ENCODE measurements at places on chromosomes 11 and 22.

DNA sequence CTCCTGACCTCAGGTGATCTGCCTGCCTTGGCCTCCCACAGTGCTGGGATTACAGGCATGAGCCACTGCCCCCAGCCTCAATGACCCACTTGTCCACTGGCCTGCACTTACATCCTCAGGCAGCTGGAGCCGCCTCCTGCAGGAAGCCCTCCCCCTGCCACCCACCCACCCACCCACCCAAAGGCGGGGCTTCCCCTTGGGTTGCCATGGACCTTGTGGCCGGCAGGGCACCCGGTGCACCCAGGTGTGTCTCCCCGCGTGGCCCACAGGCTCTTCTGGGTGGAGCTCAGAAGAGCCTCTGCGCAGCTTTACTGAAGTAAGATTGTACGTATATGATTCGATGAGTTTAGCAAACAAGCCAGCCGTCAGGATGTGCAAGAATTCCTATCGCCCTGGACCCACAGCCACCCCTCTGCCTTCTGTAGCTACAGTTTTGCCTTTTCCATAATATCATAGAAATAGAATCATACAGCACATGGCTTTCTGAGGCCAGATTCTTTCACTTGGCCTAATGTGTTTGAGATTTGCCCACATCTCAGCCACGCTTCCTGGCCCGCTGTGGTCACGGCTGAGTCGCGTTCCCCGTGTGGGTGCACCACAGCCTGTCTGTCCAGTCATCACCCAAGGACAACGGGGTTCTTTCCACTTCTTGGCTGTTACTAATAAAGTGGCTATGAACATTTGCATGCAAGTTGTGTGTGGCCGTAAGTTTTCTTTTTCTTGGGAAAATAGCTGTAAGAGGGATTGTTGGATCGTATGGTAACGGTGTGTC, 5.3 kb upstream of the BRSK2 start:
- H3K4me3 ChIP-seq: no peak overlapping the region
- H3K4me1 ChIP-seq: peaks cover 8% of the 10 kb centered on the region
- DNase-seq: no peak
- no peaks in the 10 kb centered on the region for H3K36me3 ChIP-seq
- H3K27me3 ChIP-seq: peaks cover 42% of the 10 kb centered on the region
- no peak overlapping the region for H3K27ac ChIP-seq

DNA sequence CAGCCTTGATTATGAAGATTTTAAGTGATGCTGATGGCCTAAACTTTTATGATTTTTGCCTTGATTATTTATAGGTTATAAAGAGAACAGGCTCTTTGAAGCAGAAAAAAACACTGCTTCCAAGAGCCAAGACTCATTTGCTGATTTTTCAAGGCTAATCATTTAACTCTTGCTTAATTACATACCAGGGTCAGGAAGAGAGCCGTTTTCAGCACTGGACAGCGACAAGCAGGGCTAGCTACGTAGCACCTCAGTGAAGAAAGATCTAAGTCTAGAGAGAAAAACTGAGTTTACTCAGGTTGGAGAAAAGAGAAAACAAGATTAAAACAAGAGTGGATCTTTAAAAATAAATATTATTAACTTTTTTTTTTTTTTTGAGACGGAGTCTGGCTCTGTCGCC, 615.4 kb upstream of the B3GAT1 start:
- no peaks in the 10 kb centered on the region for H3K27me3 ChIP-seq
- no peak overlapping the region for H3K27ac ChIP-seq
- no peaks in the 10 kb centered on the region for H3K4me1 ChIP-seq
- H3K4me3 ChIP-seq: no peak overlapping the region
- H3K36me3 ChIP-seq: no peaks in the 10 kb centered on the region

DNA sequence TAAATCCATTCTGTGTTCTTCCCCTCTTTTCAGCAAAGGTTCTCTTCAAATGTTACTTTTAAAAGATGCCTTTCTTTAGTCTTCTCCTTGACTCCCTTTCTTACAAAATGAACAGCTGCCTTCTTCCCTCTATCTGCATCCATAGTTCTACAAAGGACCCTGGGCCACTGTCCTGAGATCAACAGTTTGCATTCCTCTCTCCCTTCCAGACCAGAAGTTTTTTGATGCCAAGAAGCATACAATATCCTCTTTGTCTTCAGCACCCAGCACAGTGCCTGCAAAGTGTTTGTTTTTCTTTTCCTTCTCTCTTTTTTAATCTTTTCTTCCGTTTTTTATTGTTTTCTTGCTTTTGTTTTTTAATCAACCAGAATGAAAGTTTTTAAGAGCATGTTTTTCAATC, 183.5 kb upstream of the SNX19 start:
- H3K36me3 ChIP-seq: no peaks in the 10 kb centered on the region
- no peaks in the 10 kb centered on the region for H3K4me1 ChIP-seq
- H3K27me3 ChIP-seq: no peaks in the 10 kb centered on the region
- no peak overlapping the region for H3K4me3 ChIP-seq

GRCh38 chr22:19873960-19874306, 19.3 kb upstream of the GNB1L start:
- no peak overlapping the region for H3K4me3 ChIP-seq
- no peaks in the 10 kb centered on the region for H3K36me3 ChIP-seq
- no peaks in the 10 kb centered on the region for H3K27me3 ChIP-seq

DNA sequence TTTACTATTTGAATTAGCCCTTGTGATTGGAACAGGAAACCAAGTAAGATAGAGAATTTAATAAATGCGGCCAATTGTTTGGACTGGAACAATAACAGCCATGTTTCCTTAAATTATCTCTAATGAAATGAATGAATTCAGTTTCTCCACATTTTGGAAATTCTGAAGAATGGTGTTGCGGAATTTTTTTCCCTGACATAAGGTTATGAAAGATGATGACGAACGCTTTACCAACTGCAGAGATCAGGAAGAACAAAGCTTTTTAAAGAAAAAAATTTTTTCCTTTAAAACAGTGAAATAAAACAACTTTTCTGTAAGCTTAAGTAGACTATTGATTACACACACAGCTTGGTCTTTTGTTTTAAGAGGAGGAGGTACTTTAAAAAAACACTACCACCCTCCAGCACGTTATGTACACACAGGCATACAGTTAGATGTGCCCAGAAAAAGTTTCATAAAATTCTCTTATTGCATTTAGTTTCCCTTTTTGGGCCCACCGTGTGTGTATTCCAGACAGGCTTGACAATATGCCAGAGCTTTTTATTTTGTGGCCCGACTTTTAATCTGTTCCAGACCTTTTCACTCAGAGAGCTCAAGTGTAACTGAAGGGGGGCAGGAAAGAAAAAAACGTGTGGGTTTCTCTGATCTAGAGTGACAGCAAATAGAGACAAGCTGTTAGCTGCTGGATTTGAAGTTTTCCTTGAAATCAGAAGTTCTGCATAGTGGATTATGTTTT, 77.3 kb downstream of the YAP1 start:
- H3K27me3 ChIP-seq: no peaks in the 10 kb centered on the region
- DNase-seq: no peak
- H3K4me3 ChIP-seq: no peak overlapping the region
- peak overlapping the region; percentile 5 for H3K27ac ChIP-seq

GRCh38 chr22:17880020-17880419, 105.8 kb upstream of the BID start:
- no peaks in the 10 kb centered on the region for H3K27me3 ChIP-seq
- no peaks in the 10 kb centered on the region for H3K36me3 ChIP-seq
- peak; percentile 58 for DNase-seq
- peaks cover 36% of the 10 kb centered on the region for H3K4me1 ChIP-seq
- peak overlapping the region; percentile 75 for H3K27ac ChIP-seq

- no peaks in the 10 kb centered on the region for H3K4me1 ChIP-seq
- DNase-seq: no peak
- H3K4me3 ChIP-seq: no peak overlapping the region
- no peaks in the 10 kb centered on the region for H3K27me3 ChIP-seq
- H3K36me3 ChIP-seq: no peaks in the 10 kb centered on the region
Observed at GRCh38 chr11:90809581-90809980, 586.7 kb upstream of the CHORDC1 start.

- no peaks in the 10 kb centered on the region for H3K36me3 ChIP-seq
- H3K4me1 ChIP-seq: no peaks in the 10 kb centered on the region
- no peak overlapping the region for H3K27ac ChIP-seq
- H3K4me3 ChIP-seq: no peak overlapping the region
- DNase-seq: no peak
Observed at GRCh38 chr11:2464451-2465165, 19.8 kb downstream of the KCNQ1 start.

GRCh38 chr11:61680622-61681221, 531 bp downstream of the DAGLA start:
- H3K4me3 ChIP-seq: peak overlapping the region; percentile 62
- no peak overlapping the region for H3K27ac ChIP-seq
- H3K36me3 ChIP-seq: no peaks in the 10 kb centered on the region
- H3K27me3 ChIP-seq: no peaks in the 10 kb centered on the region
- H3K4me1 ChIP-seq: peaks cover 28% of the 10 kb centered on the region

DNA sequence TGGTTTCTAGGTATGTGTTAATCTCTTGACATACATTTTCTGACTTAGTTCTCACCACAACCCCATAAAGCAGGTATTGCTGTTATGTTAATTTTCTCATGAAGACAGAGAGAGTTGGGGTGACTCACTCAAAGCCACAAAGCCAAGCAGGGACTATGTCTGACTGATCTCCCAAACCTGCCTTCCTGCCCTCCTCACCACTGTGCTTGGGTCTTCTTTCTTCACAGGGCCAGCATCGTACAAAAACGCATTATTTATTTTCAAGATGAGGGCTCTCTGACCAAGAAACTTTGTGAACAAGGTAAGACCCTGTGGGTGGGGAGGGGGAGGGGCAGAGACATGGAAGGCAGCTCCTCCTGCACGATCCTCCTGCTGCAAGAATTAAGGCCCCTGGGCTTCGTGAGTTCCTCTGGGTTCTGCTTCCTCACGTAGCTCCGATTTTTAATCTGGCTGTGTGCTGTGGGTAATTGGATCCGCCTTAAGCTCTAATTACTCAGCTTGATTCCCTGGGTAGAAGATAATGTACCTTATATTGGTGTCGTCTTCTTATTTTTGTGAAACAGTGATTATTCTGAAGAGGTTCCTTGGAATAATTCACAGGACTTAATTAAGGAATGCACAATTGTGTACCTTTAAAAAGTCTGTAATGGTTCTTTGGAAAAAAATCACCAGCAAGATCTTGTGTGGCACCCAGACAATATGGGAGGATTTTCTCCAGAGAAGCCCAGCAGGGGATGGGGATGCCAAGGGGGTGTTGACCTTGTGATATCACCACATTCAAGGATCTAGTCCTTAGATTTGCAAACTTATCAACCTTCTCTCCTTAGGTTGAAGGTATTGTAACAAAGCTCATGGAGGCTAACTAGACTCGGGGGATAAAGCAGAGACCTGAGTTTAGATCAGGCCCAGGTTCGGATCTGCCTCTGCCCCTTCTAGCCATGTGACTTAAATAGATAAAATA, 112.9 kb downstream of the SPON1 start:
- no peaks in the 10 kb centered on the region for H3K36me3 ChIP-seq
- DNase-seq: no peak
- H3K27me3 ChIP-seq: no peaks in the 10 kb centered on the region
- H3K4me3 ChIP-seq: no peak overlapping the region

DNA sequence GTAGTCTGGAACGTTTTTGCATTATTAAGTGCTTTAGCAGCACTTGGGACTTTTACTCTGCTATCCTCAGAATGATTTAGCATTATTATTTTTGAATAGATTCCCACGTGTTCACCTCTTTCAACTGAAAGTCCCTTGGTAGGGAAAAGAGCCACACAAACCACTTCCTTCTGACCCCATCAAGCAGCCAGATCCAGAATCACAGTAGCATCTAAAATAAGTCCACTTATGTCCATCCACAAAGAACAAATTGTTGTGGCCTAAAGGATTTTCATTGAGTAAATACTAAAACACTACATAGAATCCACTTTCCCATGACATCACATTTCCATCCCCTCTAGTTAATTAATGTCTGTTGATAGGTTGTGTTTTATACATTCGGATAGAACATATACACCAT, 381.7 kb downstream of the AASDHPPT start:
- no peaks in the 10 kb centered on the region for H3K27me3 ChIP-seq
- no peak overlapping the region for H3K27ac ChIP-seq
- no peaks in the 10 kb centered on the region for H3K4me1 ChIP-seq
- H3K4me3 ChIP-seq: no peak overlapping the region
- H3K36me3 ChIP-seq: no peaks in the 10 kb centered on the region

DNA sequence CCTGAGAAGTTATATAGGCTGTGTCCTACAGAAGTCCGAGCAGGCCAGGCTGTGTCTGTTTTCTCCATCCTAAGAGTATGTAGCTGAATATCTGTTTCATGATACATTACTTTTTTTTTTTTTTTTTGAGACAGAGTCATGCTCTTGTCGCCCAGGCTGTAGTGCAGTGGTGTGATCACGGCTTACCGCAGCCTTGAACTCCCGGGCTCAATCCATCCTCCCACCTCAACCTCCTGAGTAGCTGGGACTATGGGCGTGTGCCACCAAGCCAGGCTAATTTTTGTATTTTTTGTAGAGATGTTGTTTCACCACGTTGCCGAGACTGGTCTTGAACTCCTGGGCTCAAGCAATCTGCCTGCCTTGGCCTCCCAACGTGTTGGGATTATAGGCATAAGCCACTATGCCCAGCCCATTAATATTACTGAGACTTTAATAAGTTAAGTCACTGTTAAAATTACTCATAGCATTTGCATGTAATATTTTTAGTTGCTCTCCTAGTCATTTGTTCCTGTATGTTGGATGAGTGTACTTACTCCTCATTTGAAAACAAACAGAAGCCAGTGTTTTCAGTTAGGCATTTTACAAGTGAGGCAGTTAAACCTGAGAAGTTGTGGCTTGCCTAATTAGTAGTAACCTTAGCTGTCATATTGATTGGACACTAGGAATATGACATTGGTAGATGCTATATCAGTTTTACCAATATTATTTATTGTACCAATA, 26.1 kb downstream of the DRG1 start:
- H3K27me3 ChIP-seq: no peaks in the 10 kb centered on the region
- no peak for DNase-seq
- H3K4me1 ChIP-seq: no peaks in the 10 kb centered on the region
- no peak overlapping the region for H3K27ac ChIP-seq
- no peak overlapping the region for H3K4me3 ChIP-seq

GRCh38 chr22:39277142-39277607, 32.4 kb upstream of the PDGFB start:
- no peak for DNase-seq
- no peaks in the 10 kb centered on the region for H3K27me3 ChIP-seq
- H3K36me3 ChIP-seq: no peaks in the 10 kb centered on the region

DNA sequence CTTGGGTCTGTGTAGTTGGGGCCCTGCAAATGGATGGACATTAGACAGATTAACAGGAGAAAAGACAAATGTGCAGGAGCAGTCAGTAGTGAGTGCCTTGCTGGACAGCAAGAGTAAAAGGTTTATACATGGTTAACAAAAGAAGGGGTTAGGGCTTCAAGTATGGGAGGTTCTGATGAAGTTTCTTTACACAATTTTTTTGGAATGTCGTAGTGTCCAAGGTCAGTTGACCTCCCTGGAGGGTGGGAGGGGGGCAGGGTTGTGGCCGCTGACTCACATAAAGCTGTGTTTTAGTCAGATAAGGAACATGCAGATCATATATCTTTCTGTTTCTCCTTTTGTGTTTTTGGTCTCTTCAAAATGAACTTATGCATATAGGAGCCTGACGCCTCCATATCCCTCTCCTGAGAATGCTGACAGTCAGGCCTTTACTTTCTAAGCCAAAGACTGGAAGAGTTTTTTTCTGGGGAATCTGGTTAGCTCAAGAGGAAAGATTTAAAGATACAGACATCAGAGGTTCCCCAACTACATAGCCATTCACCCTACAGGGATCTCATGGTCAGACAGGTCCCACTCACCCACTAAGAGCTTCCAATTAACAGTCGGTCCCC, 134.3 kb downstream of the NECTIN1 start:
- no peaks in the 10 kb centered on the region for H3K36me3 ChIP-seq
- H3K4me3 ChIP-seq: no peak overlapping the region
- DNase-seq: peak; percentile 25
- no peaks in the 10 kb centered on the region for H3K4me1 ChIP-seq
